Muscle of leg (tissue), 16 donors: ENCODE measurements at places on chromosomes 2 and 18. TPM values are rescaled to one million over a fixed set of nuclear protein-coding genes. Genes with fewer than 3 reads are reported as not detected.

GRCh38 chr18:72648079-72648478, 103.9 kb upstream of the CBLN2 start:
- no peak for DNase-seq

- DNase-seq: no peak
These were observed 27.6 kb upstream of the LGALSL start for GRCh38 chr2:64426183-64426952.

The TGIF1 gene
- 45.5 TPM for polyA plus RNA-seq

- no peak for DNase-seq
These were observed 307.9 kb downstream of the NBAS start for GRCh38 chr2:15253247-15253646.
